ENCODE measurements at places on chromosomes 6 and 20. TPM values are rescaled to one million over a fixed set of nuclear protein-coding genes. Genes with fewer than 3 reads are reported as not detected.

DNA sequence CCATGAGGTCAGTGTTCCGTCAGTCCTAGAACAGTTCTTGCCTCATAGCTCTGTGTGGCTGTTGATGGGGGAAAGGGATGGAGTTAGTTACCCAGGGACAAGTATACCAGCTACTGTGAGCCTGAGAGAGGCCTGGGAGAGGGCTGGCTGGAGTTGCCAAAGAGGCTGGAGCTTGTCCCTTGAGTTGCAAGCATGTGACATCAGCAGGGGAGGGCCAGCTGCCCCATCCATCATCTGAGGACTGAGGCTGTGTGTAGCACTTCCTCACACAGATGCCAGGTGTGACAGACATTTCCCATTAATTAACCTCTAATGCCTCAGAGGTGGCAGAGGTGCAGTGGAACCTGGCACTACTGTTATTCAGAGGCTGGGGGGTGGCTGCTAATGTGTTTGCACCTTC lies 131.6 kb downstream of the PHACTR3 start:
- H3K4me1 ChIP-seq, result no peaks in the 10 kb centered on the region
- H3K27me3 ChIP-seq, result no peaks in the 10 kb centered on the region
- no peaks in the 10 kb centered on the region for H3K36me3 ChIP-seq
- H3K4me3 ChIP-seq, result no peak overlapping the region
- DNase-seq, result no peak

The SLC25A27 gene
- 20.3 TPM for total RNA-seq

- no peak overlapping the region for H3K4me3 ChIP-seq
- no peaks in the 10 kb centered on the region for H3K27me3 ChIP-seq
- H3K36me3 ChIP-seq, result no peaks in the 10 kb centered on the region
- DNase-seq, result no peak
- H3K27ac ChIP-seq, result no peak overlapping the region
Measured at GRCh38 chr20:51480507-51481270, 61.8 kb downstream of the NFATC2 start.

The CFB gene
- total RNA-seq, result 3.4 TPM

GRCh38 chr6:156974830-156975261 lies 197.7 kb downstream of the ARID1B start:
- no peak overlapping the region for H3K27ac ChIP-seq
- peaks cover 80% of the 10 kb centered on the region for H3K4me1 ChIP-seq
- no peak overlapping the region for H3K4me3 ChIP-seq

DNA sequence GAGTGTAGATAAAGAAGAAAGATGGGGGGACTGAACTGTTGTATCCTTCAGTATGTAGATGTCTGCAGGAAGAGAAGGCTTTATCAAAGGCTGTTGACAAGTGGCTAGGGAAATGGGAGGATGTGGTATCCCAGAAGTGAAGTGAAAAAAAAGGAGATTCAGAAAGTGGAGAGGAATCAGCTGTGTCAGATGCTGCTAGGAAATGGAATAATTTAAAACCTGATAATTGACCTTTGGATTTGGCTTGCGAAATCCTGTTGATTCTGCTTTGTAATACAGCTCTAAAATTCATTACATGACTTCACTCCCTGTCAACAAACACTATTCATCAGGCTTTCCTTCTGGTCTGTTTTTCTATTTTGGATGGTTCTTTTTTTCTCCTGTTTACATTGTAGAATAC lies 41.7 kb downstream of the PHF3 start:
- H3K36me3 ChIP-seq, result no peaks in the 10 kb centered on the region
- H3K4me1 ChIP-seq, result peaks cover 39% of the 10 kb centered on the region
- H3K27me3 ChIP-seq, result no peaks in the 10 kb centered on the region
- no peak for DNase-seq

The ADTRP gene
- 0.24 TPM for total RNA-seq

DNA sequence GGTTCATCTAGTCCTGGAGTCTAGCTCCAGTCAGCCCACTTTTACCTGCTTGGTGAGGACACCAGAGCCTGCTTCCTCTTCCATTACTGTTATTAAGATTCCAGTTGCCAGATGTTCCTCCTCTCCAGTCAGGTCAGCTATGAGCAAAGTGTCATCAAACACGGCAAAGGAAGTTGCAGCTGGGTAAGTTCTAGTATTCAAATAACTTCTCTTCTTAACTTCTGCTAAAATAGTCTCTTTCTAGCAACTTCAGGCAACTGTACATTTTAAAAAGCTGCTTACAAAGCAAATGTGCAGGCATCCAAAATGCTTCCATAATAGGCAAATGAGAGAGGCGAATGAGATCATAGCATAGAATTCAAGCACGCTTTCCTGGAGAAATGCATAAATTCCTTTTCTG lies 18.4 kb upstream of the MRPS18A start:
- H3K27me3 ChIP-seq, result no peaks in the 10 kb centered on the region
- H3K4me1 ChIP-seq, result peaks cover 46% of the 10 kb centered on the region
- peak overlapping the region; percentile 28 for H3K27ac ChIP-seq
- H3K4me3 ChIP-seq, result no peak overlapping the region

GRCh38 chr6:163442336-163442735 lies 27.8 kb downstream of the QKI start:
- H3K4me3 ChIP-seq, result no peak overlapping the region
- no peak for DNase-seq
- H3K27me3 ChIP-seq, result no peaks in the 10 kb centered on the region
- no peaks in the 10 kb centered on the region for H3K36me3 ChIP-seq
- no peak overlapping the region for H3K27ac ChIP-seq

DNA sequence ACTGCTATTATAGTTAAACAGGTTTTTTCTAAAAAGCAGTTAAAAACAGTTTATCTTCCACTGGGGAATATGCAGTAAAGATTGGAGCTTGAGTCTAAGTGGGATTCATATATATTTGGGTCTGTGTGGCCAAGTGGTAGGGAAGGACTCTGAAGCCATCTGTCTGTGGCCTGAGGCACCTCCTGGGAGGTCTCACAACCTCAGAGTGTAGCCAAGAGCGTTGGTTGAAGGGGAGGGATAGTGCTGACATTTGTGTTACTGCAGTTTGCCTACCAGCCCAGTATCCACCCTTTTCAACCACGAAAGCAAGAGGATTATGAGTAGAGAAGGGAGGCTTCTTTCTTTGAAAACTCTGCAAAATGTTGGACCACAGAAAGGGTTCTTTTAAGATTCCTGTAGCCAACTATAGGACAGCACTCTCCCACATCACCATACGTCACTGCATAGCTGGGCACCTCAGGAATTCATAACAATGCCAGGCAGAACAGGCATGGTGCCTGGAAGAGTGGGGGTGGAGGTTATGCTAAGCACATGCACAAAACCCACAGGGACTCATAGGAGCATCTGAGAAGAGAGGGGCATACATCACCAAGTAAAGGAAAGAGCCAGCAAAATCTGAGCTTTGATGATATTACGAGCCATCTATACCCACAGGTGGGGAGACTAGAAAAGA lies 90.5 kb upstream of the HEY2 start:
- no peak overlapping the region for H3K27ac ChIP-seq
- no peaks in the 10 kb centered on the region for H3K36me3 ChIP-seq
- no peak overlapping the region for H3K4me3 ChIP-seq
- H3K27me3 ChIP-seq, result no peaks in the 10 kb centered on the region

The SLC52A3 gene
- 1.5 TPM for total RNA-seq

DNA sequence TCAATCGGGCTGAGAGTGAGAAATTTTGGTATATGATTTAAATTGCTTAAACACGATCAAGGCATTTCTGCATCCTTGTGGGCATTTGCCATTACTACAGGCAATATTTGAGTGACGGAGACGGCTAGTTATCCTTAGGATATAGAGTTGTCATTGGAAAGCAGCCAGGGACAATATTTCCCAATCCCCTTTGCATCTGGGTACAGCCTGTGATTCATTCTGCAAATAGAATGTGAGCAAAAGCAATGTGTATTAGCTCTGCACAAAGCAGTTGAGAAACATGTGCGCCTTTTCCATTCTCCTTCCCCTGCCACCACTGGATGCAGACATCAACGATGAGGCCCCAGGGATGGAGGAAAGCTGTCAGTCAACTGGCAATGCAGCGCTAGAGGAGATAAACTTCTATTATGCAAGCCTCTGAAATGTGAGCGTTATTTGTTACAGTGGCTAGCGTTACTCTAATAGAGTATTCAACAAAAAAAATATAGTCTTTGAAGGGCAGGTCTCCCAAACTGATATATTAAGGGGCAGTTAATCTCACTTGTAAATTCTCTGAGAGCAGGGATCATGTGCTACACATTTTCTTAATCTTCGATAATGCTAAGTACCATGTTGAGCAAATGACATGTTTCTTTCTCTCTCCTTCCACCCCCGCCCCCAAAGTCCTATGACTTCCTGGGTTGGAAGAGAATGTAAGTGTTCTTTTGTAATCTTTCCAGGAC lies 37.1 kb upstream of the NCOA3 start:
- peak; percentile 53 for DNase-seq
- no peak overlapping the region for H3K4me3 ChIP-seq
- peak overlapping the region; percentile 22 for H3K27ac ChIP-seq
- peaks cover 7% of the 10 kb centered on the region for H3K4me1 ChIP-seq

DNA sequence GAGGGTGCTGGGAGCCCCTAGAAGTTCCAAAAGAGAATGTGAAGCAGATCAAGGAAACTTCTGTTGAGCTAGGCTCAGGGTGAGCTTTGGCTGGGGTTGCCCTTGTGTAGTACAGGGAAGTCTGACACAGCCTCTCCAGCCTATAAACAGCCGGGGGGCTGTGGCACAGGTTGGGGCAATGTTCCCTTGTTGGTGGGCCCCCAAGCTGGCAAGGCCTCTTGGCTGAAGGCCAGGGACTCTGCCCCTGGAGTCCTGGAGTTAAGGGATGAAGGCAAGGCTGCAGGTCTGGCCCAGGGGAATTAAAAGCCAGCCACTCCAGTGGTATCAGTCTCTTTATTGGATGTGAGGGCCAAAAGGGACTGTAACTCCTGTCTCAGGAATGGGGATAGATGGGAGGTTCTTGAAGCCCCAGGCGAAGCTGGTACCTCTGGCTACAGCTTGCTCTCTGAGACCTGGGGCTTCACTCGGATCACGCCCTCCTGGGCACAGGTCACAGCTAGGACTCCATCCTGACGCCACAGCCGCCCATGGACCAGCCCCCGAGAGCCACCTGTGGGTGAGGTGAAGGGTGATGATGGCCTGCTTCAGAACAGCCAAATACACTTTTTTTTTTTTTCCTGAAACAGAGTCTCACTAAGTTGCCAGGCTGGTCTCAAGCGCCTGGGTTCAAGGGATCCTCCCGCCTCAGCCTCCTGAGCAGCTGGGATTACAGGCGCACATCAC lies 8.0 kb downstream of the SNX21 start:
- H3K27me3 ChIP-seq, result no peaks in the 10 kb centered on the region
- H3K27ac ChIP-seq, result peak overlapping the region; percentile 62
- no peak overlapping the region for H3K4me3 ChIP-seq
- peaks cover 97% of the 10 kb centered on the region for H3K36me3 ChIP-seq
- H3K4me1 ChIP-seq, result peaks cover 22% of the 10 kb centered on the region
- DNase-seq, result peak; percentile 28

The PLN gene
- 2,657 TPM for total RNA-seq

The C6orf58 gene
- total RNA-seq, result not detected

DNA sequence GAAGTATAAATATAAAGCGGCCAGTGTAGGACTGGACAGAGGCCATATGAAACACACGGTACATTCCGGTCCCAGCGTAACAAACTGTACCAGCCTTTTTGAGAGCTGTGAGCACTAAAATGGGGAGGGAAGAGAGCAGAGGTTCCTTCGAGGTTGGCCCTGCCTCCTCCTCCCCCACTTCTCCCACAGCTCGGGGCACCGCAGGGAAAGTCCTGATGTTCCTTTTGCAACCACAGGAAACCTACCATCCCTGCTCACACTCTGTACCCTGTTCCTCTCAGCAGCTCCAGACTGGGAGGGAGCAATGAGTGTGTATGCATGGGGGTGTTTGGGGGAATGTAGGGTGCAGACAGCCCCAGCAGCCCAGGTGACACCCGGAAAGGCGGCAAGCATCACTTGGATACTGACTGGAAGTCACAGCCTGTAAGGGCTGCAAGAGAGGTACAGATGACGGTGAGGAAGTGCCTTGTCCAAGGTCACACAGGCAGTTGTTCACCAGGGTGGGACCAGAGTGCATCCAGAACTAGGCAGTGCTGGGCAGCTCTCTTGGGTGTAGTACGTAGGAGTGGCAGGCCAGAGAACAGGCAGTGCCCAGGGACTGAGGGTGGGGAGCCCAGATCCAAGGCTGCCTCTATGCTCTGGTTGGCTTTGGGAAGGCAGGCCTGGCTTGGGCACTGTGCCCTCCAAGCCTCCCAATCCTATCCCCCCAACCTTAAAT lies 11.0 kb upstream of the ARMC12 start:
- no peaks in the 10 kb centered on the region for H3K36me3 ChIP-seq
- H3K27ac ChIP-seq, result peak overlapping the region; percentile 59
- peaks cover 27% of the 10 kb centered on the region for H3K4me1 ChIP-seq
- H3K4me3 ChIP-seq, result no peak overlapping the region

The ECT2L gene
- total RNA-seq, result 1.2 TPM

- DNase-seq, result peak; percentile 35
- H3K27me3 ChIP-seq, result no peaks in the 10 kb centered on the region
- H3K36me3 ChIP-seq, result no peaks in the 10 kb centered on the region
- no peak overlapping the region for H3K27ac ChIP-seq
- no peak overlapping the region for H3K4me3 ChIP-seq
- H3K4me1 ChIP-seq, result peaks cover 6% of the 10 kb centered on the region
Measured at GRCh38 chr20:57594092-57594951, 25.9 kb downstream of the ZBP1 start.

DNA sequence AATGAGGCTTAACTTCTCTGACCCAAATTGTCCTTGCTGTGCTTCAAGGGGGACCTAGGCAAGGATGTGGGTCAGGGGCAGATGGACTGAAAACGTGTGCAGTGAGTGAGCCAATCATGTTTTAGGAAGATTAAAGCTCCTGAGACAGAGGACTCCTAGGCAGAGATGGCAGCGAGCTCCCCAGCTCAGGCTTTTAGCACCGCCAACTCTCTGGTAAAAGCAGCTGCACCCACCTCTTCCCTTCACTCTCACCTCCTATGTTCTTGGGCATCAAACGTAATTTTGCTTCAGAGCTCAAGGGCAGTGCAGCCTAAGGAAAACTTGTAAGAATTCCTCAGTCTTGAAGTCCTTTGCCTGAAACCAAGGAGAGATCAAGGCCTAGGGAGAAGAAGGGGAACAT lies 10.3 kb downstream of the RPP21 start:
- no peak overlapping the region for H3K4me3 ChIP-seq
- peaks cover 37% of the 10 kb centered on the region for H3K27me3 ChIP-seq
- no peaks in the 10 kb centered on the region for H3K36me3 ChIP-seq
- H3K4me1 ChIP-seq, result peaks cover 6% of the 10 kb centered on the region
- no peak for DNase-seq

The SLC17A2 gene
- total RNA-seq, result not detected

The DDX27 gene
- 13.7 TPM for total RNA-seq

- no peaks in the 10 kb centered on the region for H3K36me3 ChIP-seq
- no peak for DNase-seq
- no peaks in the 10 kb centered on the region for H3K27me3 ChIP-seq
Measured at GRCh38 chr6:14466278-14466677, 348.7 kb downstream of the CD83 start.

- peaks cover 10% of the 10 kb centered on the region for H3K4me1 ChIP-seq
- peaks cover 5% of the 10 kb centered on the region for H3K36me3 ChIP-seq
- DNase-seq, result no peak
- no peak overlapping the region for H3K27ac ChIP-seq
Measured at GRCh38 chr6:157867981-157868380, 44.9 kb downstream of the SNX9 start.

The ZFAND3 gene
- total RNA-seq, result 107 TPM

GRCh38 chr6:26404546-26404945 lies 2.5 kb downstream of the BTN3A1 start:
- no peaks in the 10 kb centered on the region for H3K36me3 ChIP-seq
- DNase-seq, result no peak
- no peak overlapping the region for H3K4me3 ChIP-seq
- H3K4me1 ChIP-seq, result peaks cover 14% of the 10 kb centered on the region
- no peak overlapping the region for H3K27ac ChIP-seq

The HLA-DPA1 gene
- total RNA-seq, result 24.7 TPM

The ARMH2 gene
- total RNA-seq, result not detected

GRCh38 chr6:134247844-134248580 lies 69.9 kb downstream of the SGK1 start:
- H3K36me3 ChIP-seq, result no peaks in the 10 kb centered on the region
- DNase-seq, result no peak
- peaks cover 14% of the 10 kb centered on the region for H3K4me1 ChIP-seq
- H3K4me3 ChIP-seq, result no peak overlapping the region

The NNAT gene
- 0.78 TPM for total RNA-seq

Measured in heart right ventricle (tissue), 16 donors.